Dermis microvascular lymphatic vessel endothelial cell (primary cell): ENCODE measurements at places on chromosomes 11 and 22. TPM values are rescaled to one million over a fixed set of nuclear protein-coding genes. Genes with fewer than 3 reads are reported as not detected.
A peak's percentile ranks its signal among the peaks of the same experiment; 100 is the strongest.

The CDCA5 gene
- total RNA-seq, result 3.9 and 7.6 TPM in 2 replicates

The SHANK3 gene
- 7.8 and 19.7 TPM in 2 replicates for total RNA-seq

The TMEM121B gene
- total RNA-seq, result 0.13 and 0.25 TPM in 2 replicates

DNA sequence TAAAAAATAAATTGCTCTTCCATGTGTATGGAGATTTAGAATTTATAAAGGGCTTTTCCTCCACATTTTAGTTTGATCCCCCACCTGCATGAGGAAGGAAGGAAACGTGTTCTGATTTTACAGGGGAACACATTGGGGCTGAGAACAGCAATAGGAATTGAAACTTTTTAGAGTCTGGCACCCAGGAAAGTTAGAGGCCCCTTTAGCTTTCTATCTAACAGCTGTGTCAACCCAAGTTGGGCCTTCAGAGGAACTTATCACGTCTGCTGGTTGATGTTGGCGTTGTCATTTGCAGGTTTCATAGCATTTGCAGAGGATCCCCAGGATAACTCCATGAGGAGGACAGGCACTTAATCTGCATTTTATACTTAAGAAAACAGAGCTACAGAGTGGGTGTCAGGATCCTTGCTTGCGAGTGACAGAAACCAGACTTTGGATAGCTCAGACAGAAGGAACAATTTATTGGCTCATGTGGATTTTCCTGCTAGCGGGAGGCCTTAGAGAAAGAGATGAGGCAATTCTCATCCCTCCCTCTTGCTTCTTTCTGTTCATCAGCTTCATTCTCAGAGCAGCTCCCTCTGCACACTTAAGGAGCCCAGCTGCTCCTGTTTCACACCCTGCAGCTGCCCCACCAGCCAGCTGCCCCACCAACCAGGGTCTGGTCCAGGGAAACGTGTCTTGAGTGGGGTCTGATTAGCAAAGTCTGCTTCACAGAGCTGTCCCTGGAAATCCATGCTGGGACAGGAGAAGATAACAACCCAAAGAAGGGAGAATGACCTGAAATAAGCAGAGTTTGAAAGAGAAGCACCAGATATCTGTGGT, 92.5 kb upstream of the OR4B1 start:
- no peak for DNase-seq

DNA sequence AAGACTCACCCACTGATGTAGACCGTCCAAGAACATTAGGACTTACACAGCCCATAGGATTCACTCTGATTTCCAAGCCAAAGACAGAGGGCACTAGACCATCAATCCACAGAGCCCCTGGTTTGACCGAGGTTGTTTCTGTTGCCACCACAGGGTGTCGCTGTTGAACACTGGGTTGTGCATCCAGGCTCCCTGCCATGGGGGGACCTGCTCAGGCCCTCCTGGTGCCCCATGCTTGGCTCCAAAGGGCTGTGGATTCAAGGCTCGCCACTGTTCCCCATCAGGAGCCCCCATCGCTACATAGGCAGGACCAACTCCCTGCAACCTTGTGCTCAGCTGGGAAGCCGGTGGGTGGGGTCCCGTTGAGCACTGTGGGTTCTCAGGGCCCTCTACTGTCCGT, 128.0 kb upstream of the ANO1 start:
- DNase-seq, result peak; percentile 40

- no peak for DNase-seq
These were observed 1.0 kb upstream of the RELA start for GRCh38 chr11:65663639-65664200.

DNA sequence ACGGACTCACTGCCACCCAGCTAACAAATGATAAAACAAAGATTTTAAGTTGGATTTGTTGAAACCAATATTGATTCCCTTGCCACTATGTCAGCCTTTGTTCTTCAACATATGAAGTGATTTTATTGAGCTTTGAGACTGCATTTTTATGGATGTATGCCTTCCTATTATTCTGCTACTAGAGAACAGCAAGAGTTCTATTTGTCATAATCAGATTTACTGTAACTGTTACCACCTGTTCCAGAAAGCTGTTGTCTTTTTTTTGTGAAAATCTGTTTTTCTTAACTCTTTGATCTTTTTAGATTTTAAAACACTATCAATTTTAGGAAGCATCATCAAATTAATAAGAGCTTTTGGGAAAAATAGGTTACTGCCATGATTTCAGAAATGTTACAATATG, 114.4 kb downstream of the MUC15 start:
- DNase-seq, result no peak

- DNase-seq, result no peak
These were observed 10.2 kb upstream of the STK33 start for GRCh38 chr11:8604078-8604723.
